RPMI7951 (cell line): ENCODE measurements at places on chromosomes 1 and 21. TPM values are rescaled to one million over a fixed set of nuclear protein-coding genes. Genes with fewer than 3 reads are reported as not detected.

OR2T10 gene
- not detected in 2 replicates for total RNA-seq

GRCh38 chr1:89973471-89974127 is 21.3 kb upstream of the ZNF326 start:
- no peak for DNase-seq

SDCCAG8 gene
- total RNA-seq = 12.5 and 16.6 TPM in 2 replicates

DNA sequence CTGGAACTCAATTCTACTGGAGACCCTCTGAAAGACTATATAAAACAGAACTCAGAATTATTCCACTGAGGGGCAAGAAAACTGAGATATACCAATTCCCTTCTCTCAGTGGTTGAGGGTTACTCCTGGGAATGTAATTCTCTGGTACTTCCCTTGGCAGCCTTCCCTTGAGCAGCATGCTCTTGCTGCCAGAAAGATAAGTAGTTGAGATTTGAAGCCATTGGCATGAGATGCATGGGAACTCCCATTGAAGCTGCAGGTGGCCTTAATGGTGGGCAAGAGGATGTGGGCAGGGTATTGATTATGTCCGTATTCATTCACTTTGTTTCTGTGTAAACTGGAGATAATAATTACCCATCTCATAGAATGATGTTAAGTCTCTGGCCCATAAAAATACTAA is 28.6 kb upstream of the C1orf185 start:
- DNase-seq = no peak

ATP1A4 gene
- not detected in 2 replicates for total RNA-seq

DNA sequence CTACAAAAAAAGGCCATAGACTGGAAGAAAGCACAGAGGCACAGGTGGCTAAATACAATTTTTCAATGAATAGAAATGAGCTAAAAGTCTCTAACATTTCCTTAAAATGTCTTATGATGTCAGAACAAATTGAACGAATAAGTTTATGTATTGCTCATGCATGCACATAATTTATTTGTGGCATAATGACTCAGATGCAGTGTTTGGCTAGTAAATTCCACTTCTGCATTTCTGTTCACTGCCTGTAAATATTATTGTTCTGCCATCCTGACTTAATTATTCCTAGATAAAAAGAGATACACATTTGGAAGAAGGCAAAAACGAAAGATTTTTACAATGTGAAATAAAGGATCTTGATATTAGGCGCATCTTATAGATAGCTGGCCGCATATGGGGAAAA is 26.6 kb upstream of the EXO1 start:
- no peak for DNase-seq

PTPN14 gene
- total RNA-seq = 29.0 and 31.8 TPM in 2 replicates
